Mesothelial cell of epicardium (in vitro differentiated cells): ENCODE measurements at places on chromosomes 4 and X.

GRCh38 chr4:1126506-1126905 lies 13.1 kb upstream of the RNF212 start:
- no peak for DNase-seq

- DNase-seq, result no peak
Measured at GRCh38 chr4:8675906-8676305, 83.3 kb downstream of the CPZ start.

GRCh38 chrX:24153178-24153795 lies 3.8 kb downstream of the ZFX start:
- DNase-seq, result peak; percentile 25

DNA sequence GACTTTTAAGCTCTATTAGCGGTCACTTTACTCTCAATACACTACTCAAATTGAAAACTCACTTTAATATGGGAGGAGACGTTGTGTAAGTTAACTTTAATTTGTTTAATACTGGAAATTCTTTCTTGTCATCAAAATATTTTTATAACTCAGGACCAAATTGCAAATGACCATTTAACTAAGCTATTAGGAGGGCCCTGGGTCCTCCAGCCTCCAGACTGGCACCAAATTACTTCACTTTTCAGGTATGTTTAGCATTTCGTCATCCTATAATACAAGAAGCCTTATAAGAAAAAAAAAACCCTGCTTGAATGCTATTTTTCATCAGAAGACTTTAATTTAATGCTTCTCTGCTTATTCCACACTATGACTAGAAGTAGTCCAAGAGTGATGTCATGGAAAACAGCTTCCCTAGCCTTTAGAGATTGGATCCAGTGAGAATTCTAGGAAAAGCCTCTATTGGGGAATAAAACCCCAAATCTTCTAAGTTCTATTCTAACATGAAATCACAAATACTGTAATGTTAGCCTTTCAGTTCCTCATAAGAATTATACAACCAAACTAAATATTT lies 6.6 kb downstream of the KLHL15 start:
- DNase-seq, result no peak

GRCh38 chr4:132792310-132792709 lies 356.8 kb upstream of the PCDH10 start:
- DNase-seq, result no peak

DNA sequence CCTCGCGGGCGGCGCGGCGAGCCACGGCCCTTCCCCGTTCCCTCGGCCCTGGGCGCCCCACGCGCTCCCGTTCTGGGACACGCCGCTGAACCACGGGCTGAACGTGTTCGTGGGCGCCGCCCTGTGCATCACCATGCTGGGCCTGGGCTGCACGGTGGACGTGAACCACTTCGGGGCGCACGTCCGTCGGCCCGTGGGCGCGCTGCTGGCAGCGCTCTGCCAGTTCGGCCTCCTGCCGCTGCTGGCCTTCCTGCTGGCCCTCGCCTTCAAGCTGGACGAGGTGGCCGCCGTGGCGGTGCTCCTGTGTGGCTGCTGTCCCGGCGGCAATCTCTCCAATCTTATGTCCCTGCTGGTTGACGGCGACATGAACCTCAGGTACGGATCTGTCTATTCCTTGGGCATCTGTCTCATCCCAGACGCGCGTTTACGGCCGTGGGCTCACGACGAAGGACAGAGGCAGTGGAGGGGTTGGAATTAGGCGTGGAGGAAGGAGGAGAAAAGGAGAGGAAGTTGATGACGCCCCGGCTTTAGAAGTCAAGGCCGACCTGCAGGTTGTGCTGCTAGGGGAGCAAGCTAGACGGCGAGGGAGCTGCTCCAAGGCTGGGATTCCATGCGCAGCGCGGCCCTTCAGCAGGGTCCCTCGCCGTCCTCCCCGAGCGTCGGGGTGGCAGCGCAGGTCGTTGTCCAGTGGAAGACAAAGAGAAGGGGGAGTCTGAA lies 792 bp downstream of the SLC10A4 start:
- no peak for DNase-seq

DNA sequence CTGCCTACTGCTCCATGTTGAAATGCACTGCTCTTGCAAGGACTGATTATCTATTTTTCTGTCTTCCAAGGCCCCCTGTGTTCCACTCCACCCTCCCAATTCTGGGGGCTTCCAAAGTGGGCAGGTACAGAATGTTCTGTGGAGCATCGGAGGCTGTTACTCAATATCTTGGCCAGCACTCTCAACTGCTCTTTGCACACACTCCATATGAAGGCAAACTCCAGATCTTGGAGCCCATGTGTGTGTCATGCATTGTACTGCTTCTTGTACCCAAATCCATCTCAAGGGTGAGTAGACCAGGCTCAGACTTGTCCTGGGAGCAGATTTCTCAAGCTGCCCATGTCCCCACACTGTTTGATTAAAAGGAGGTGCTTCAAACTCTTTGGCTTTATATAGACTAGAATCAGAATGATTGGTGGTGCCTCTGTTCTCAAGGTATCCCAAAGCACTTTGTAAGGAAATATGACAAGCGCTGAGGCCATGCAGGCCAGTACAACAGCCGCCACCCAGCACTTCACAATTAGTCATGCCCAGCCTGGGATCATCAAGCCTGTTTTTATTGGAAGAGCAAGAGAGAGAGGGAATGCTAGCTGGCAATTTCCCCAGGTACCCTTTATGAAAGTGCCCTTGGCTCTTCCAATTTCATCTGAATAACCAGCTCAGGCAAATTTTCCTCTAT lies 44.3 kb downstream of the AR start:
- DNase-seq, result no peak

GRCh38 chrX:103330681-103331288 lies 746 bp downstream of the TCEAL7 start:
- no peak for DNase-seq

- no peak for DNase-seq
Measured at GRCh38 chr4:78653655-78654054, 102.1 kb downstream of the ANXA3 start.

GRCh38 chr4:123776267-123776666 lies 379.7 kb downstream of the SPRY1 start:
- DNase-seq, result no peak

- DNase-seq, result no peak
Measured at GRCh38 chr4:153204728-153205648, 745 bp downstream of the TRIM2 start.

GRCh38 chr4:149136951-149137620 lies 678.6 kb downstream of the IQCM start:
- no peak for DNase-seq

DNA sequence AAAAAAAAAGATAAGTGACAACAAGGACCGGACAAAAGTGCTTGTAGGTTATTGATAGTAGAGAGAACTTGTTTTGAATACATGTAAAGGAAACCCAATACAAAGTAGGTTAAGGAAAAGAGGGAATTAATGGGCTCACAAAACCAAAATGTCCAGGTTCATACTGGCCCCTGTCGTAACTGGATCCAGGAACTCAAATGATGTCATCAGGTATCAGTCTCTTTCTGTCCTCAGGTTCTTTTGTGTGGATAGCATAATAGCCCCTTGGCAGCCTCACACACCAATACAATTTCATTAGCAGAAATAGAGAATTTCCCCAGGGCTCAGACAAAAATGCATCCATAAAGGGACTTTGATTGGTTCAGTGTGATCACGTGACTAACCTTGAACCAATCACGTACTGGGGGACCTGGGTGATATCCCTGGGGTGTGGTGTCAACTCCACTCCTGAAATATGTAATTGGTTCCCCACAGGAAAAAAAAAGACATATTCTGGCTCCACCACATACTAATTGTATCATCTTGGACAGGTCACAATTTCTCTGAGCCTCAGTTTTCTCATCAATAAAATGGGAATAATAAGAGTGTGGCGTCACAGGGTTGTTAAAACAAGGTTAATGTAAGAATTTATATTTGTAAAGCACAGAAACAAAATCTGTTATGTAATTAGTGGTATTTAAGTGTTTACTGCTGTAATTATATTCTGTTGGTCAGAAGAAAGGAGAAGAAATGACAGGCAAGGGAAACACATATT lies 174.8 kb downstream of the PDGFRA start:
- no peak for DNase-seq

DNA sequence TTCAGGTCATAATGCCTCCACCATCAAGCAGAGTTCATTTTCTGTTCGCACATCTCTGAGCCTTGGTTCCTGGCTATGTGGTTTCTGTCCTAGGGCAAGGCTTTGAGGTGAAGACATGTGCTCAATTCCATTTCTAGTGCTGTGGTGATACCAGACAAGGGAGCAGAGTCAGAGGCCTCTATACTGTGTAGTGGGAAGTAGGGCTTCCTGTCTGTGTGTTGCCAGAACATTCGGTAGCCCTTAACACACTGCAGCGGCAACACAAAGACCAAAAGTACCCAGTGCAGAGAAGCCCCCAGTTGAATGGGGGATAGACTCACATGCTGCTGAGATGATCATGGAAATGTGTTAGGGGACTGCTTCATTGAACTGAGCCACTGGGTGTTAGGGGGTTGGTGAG lies 56.4 kb downstream of the STARD8 start:
- no peak for DNase-seq

DNA sequence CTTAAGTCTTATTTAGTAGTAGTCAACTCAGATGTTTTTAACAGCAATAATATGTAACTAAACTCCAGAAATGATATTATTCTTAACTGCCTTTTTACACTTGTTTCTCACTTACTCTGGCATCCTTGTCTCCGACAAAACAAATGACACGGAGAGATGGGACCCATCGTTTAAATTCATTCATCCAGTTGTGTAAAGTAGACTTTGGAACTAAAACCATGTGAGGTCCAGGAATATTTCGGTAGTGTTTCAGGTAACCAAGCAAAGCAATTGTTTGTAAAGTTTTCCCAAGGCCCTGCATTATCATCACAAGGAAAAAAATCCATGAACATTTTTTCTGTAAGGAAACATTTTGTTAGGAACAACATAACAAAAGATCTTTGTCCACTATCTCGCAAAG lies 11.6 kb downstream of the SMARCA1 start:
- no peak for DNase-seq

DNA sequence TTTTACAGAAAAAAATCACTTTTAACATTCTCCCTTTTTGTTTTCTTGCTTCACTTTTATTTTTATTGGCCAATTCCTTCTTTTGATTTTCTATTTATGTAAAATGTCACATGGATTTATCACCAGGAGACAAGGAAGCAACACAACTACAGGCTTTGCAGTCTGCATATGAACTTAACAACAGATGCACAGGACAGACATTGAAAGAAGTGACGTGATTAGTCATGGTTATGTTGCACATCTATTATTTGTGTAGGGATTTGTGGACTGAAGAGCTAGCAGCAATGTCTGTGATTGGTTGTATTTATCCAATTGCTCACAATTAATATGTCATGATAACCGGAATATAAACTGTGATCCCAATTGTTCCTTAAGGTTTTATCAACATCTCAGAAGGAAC lies 147.8 kb upstream of the KLF3 start:
- DNase-seq, result no peak

DNA sequence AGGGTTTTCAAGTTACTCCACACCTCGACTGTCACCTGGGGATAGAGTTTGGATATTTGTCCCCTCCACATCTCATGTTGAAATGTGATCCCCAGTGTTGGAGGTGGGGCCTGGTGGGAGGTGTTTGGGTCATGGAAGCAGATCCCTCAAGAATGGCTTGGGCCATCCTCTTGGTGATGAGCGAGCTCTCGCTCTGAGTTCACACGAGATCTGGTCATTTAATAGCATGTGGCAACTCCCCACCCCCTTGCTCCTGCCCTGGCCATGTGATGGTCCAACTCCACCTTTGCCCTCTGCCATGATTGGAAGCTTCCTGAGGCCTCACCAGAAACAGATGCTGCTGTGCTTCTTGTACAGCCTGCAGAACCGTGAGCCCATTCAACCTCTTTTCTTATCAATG lies 8.3 kb downstream of the CTAG1A start:
- DNase-seq, result no peak
